ENCODE measurements at places on chromosomes 1 and 21.
A peak's percentile ranks its signal among the peaks of the same experiment; 100 is the strongest.

DNA sequence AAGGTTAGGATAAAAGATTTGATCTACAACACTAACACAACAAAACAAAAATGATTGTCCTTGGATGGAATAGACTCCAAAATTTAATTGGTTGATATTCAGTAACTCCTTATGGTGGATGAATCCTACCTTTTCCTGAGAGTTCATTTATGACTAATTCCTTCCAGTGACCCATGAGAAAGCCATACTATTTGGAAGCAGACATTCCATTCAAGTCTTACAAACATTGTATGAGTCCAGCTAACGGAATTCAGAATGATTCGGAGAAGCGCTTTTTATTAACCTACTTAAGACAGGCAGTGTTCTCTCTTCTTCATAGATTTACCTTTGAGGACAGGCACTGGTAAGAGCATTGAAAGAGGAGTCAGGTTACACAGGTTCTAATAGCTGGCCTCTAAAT is 155.6 kb upstream of the ZNF648 start:
- no peak for DNase-seq

DNA sequence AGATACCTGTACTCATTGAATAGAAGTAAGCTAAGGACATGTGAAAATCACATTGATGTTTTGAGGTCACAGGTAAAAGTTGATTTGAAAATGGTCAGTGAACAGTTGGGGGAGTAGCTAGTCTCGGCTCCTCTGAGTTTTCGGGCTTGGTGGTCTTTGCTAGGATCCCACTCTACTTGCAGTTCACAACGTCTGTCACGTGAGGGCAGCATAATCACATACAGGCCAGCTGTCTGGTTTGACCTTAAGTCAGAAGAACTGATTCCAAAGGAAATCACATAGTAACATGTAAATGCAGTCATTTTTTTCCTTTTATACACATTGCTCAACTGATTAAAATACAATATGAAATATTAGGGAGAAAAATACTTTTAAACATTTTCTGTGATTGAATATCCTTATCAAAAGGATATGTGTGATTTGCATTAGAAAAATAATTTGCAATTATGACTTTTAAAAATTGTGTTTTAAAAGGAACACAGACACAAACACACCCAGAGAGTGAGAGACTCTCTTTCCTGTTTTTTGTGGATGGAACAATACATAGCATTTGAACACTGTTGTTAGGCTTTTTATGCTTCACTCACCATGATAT is 21.8 kb upstream of the PDC start:
- DNase-seq = peak; percentile 88

DNA sequence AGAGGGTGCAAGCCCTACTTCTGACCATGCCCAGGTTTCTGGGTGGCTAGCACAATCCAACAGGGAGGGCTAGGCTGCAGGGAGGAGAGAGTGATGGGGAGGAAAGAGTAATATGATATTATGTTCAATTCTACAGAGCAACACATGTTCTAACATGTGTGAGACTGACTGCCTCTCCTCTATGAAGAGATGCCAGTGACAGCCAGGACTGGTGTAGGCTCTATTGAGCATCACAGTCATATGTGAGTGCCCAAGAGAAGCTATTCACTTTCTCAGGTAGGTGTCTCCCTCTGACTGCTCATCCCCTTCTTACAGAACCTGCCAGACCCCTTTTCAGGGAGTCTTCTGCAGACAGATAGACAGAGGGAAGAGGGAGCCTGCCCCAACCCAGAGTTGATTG is 446.1 kb downstream of the SIPA1L2 start:
- no peak for DNase-seq

DNA sequence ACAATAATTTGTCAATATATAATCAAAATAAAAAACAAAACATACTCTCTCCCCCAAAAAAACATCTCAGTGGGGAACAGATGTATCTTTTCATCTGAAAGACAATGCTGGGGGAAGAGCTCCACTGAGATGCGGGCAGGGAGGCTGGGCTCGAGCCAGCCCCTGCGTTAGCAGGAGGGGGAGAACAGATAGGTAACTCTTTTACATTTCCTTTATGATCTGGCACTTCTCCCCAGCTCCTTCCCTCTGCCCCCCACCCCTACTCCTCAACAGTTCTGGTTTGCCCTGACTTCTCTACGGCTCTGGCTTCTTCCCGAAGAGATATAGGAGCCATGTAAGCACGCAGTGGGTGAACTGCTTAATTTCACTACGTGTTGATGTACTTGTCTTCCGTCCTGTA is 12.4 kb downstream of the LEPR start:
- DNase-seq = no peak

GRCh38 chr1:226378071-226378470 is 29.8 kb downstream of the PARP1 start:
- no peak for DNase-seq

DNA sequence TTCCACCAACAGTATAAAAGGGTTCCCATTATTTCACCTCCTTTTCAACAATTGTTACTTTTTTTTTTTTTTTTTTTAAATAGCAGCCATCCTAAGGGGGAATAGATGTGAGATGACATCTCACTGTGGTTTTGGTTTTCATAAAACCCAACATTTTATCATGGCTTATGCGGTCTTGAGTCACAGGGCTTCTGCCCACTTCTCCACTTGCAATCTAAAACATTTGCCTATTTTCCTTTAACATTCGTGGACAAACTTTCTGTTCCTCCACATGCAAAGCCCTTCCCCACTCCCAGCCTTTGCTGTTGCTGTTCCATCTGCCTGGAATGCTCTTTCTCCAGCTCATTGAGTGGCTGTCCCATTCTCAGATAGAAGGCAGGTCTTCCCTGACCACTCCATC is 239.7 kb upstream of the KCNK2 start:
- no peak for DNase-seq

- DNase-seq = no peak
Measured at GRCh38 chr1:219459351-219460080, 153.4 kb downstream of the ZC3H11B start.

DNA sequence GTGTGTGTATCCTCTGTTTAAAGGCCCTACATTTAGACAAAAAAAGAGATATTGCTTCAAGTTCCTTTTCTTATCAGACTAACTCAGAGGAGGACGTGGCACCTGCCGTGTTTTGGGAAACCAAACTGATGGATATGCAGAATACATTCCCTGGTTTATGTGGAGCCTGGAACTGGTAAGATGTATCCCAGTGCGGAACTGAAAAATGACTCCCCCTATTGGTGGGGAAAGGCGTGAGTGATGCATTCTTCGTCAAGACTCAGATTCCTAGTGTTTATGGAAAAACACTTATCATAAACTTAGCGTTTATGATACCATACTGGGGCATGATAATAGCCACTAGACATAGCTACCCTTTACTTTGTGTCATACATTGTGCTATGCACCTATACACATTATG is 154.2 kb downstream of the ZNF326 start:
- no peak for DNase-seq

GRCh38 chr1:25806418-25806817 is 6.4 kb downstream of the SELENON start:
- peak; percentile 59 for DNase-seq

DNA sequence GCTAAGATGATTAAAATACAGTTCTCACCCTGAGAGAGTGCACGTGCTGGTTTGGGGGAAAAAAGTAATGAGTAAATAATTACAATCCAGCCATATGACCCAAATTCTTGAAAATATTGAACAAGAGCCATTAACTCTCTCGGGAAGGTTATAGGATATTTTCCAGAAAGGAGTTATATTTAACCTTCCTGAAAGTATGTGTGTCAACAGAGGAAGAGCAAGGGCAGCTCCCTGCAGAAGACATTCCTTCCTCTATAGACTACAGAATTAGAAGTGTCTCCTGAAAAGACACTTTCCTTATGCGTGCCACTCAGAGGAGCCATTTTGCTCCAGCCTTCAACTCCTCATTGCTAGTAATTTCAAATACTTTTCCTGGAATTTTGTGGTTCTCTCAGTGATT is 648.7 kb downstream of the USP25 start:
- no peak for DNase-seq

DNA sequence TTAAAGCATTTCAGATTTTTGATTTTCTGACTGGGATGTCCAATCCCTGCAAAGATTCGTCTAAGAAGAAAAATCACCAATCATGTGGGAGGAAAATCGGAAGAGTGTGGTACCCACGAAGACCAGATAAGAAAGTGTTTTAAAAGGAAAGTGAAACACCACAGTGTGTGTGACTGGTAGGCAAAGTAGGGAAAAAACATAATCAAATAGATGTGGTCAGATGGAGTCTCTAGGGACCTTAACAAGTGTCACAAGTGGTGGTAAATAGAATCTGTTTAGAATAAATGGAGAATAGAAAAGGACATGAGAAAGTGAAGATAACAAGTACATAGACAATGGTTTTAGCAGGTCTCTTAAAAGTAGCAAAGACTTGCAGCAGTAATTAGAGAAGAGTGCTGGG is 154.6 kb downstream of the SLC30A10 start:
- no peak for DNase-seq

DNA sequence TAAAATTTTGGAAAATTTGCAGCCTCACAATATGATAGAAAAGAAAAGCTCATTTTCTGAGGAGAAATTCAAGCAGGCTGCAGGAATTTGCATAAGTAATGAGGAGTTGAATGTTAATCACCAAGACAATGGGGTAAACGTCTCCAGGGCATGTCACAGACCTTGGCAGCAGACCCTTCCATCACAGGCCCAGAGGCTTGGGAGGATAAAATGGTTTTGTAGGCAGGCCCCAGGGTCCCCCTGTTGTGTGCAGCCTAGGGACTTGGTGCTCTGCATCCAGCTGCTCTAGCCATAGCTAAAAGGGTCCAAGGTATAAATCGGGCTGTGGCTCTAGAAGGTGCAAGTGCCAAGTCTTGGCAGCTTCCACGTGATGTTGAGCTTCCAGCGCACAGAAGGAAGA is 112.2 kb upstream of the FMN2 start:
- DNase-seq = no peak

DNA sequence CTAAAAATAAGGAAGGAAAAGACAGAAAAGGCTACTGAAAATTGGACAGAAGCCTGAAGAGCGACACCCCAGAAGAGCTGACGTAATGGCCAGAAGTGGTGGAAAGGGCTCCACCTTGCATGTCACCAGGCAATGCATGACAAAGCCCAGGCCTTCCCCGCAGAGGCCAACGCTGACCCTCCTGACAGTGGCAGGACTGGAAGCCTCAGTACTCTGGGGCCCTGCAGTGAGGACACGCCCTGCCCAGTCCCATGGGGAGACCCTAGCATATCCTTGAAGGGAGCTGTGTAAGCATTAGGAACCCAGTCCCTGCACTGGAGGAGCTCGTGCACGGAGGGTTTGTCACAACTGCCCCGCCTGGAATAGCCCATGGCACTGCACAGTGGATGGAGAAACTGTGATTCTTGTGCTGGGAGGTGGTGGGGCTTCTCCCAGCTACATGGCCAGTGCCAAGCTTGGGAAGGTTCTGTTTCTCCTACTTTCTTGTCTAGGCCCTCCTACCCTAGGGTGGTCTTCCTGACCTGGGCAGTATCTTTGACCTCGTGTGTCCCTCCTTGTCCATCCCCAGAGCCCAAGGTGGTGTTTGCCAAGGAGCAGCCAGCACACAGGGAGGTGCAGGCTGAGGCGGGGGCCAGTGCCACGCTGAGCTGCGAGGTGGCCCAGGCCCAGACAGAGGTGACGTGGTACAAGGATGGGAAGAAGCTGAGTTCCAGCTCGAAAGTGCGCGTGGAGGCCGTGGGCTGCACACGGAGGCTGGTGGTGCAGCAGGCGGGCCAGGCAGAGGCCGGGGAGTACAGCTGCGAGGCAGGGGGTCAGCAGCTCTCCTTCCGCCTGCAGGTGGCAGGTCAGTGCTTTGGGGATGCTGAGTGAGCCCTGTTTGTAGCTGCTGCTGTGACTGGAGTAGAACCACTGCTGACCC is 60.4 kb downstream of the OBSCN start:
- DNase-seq = no peak

DNA sequence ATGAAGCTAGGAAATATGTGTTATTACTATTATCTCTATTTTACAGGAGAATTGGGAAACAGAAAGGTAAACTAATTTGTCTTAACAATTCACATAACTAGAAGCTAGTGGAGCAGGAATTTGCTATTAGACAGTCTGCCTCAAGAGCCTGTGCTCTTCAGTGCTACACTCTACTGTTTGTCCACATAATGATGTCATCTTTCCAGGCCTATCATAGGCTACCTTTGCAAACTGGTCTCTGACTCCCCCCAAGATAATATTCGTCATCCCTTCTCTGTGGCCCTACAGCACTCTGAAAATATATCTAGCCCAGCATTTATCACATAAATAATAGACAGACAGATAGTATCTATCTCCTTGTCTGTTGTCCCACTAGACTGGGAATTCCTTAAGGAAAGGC is 34.1 kb downstream of the TRIT1 start:
- DNase-seq = no peak

DNA sequence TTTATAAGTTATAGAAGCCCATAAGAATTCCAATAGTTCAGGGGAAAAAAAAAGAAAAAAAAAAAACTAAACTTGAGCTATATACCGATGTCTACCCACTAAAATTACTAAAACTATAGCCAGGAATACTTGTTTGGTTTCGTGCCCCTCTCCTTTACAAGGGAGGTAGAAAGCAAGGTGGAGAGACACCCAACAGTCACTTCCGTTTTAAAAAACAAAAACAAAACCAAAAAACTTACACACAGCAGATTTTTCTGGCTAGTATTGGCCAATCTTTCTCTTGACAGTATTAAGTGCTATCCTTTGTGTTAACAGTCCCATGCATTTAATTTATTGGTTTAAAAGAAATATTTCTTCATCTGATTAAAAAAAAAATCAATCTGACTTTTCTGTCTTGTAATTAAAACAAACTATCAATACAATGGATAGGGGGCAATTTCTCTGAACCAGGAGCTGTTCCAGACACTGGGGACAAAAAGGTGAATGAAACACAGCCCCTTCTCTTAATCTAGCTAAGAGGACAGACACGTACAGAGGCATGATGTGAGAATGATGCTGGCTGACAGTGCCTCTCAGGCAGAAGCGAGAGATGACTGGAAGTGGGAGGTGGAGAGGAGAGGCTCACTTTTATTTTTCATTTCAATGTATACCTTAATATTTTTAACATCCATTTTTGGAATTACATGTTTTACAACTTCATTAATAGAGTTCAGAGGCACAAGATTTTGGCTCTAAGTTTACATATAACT is 214.8 kb downstream of the RERE start:
- DNase-seq = no peak

- DNase-seq = no peak
Measured at GRCh38 chr1:149997585-149998262, 12.8 kb downstream of the OTUD7B start.

- DNase-seq = no peak
Measured at GRCh38 chr1:182956708-182957365, 3.9 kb upstream of the SHCBP1L start.

- DNase-seq = no peak
Measured at GRCh38 chr1:48229317-48229716, 6.8 kb downstream of the SLC5A9 start.

GRCh38 chr1:14585728-14586127 is 12.8 kb upstream of the KAZN start:
- no peak for DNase-seq

- DNase-seq = peak; percentile 60
Measured at GRCh38 chr1:178485541-178485981, 11.2 kb downstream of the CLEC20A start.

- DNase-seq = no peak
Measured at GRCh38 chr1:147516157-147516917, 25.0 kb upstream of the BCL9 start.

- peak; percentile 67 for DNase-seq
Measured at GRCh38 chr1:21534674-21535378, 25.6 kb downstream of the ALPL start.

- DNase-seq = no peak
Measured at GRCh38 chr1:88618331-88618730, 65.7 kb upstream of the PKN2 start.

- DNase-seq = peak; percentile 77
Measured at GRCh38 chr1:116168277-116169032, 57.3 kb downstream of the MAB21L3 start.

Measured in dermis blood vessel endothelial cell (primary cell).